ENCODE measurements at places on chromosomes 6 and 20.

GRCh38 chr20:59777814-59778575 is 155.4 kb downstream of the SYCP2 start:
- DNase-seq = no peak

- no peak for DNase-seq
Observed at GRCh38 chr6:52022675-52023074, 64.7 kb downstream of the PKHD1 start.

DNA sequence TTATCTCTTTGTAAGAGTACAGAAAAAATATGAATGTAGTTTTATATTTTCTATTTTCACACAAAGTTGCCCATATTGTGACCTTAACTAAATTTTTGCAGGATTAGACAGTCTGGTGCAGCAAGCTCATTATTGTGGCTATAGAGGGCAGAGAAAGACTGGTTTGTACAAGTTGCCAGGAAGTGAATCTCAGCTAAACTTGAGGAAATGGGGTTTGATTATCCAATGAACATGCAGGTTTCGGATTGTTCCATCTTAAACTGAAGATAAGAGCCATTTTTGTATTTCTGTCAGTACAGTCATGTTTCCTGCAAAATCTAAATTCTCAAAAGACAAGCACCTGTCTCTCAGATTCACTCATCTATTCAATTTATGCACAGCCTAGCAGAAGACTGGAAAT is 390.9 kb downstream of the MMUT start:
- DNase-seq = no peak

- DNase-seq = no peak
Observed at GRCh38 chr6:146056506-146056905, 27.6 kb downstream of the GRM1 start.

DNA sequence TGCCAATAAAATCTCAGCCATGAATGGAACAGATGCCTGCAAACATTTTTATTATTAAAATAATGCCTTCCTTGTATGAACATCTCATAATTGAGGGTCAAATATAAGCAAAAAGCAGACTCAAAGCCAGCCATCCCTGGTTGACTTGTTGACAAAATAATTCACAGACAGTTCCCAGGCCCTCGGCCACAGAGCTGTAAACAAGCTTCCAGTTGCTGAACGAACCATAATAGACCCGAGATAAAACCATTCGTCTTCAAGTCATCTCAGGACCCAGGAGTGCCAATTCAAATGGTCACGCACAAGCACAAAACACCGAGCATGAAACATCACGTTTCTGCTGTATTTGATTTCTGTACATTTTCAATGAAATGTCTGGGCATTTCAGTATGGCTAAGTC is 113.3 kb upstream of the CDYL start:
- no peak for DNase-seq

DNA sequence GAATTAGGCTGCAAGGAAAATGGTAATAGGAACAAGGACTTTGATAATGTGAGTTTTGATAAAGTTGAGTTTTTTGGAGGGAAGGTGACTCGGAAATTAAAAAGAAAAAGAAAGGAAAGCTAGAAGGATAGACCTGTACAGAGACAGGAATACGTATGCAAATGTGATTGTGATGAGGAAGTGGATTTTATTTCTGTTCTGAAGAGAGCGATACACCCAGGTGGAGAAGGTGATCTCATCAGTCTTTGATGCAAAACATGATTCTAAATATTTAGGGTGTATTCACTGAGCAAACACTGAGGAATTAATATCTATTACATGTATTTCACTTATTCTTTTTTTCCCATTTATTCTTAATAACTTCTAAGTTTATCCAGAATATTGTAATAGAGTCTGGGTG is 9.2 kb upstream of the PLEKHG1 start:
- DNase-seq = no peak

DNA sequence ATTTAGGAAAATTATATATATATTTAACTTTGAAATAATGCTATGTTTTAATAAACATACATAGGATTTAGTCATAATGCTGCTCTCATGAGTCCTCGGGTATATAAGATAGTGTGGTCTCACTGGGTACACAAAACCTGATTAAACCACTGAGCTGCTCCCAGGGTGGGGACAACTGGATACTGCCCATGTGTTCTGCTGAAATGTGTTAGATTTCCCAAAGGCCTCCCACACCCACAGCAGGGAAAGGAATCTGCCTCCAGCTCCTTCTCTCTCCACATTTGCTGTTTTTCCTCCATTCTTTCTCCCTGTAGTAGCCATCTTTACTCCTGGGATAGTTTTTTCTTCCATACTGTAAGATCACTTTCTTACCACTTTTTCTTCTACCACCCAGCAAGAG is 69.2 kb upstream of the TRAF3IP2 start:
- no peak for DNase-seq

DNA sequence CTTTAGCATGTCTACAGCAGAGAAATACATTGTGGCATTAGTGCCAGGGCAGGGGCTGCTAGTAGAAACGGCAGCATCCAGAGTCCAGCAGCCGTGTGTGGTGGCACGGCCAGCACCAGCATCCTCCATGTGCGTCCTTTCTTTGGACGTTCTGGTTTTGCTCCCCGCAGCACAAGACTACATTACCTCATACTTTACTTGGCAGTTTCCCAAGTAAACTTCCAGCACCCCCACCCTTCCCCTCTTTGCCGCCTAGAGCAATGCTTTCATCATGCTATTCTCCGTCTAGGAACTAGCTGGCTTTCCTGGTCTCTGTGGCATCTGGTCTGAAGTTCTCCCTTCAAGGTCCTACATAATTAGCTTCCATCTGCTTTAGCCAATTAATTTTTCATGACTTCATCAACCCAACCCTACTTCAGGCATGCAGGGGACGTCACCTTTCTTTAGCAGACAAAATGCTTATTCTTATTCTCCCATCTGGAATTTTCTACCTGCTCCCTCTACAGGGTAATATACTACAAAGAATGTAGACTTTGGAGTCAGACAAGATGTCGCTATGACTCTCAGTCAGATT is 67.6 kb downstream of the BLOC1S5 start:
- DNase-seq = no peak

- no peak for DNase-seq
Observed at GRCh38 chr6:13807696-13808095, 6.7 kb downstream of the MCUR1 start.

GRCh38 chr6:139588734-139589593 is 214.5 kb upstream of the CITED2 start:
- peak; percentile 38 for DNase-seq

GRCh38 chr6:108751851-108752732 is 96.1 kb upstream of the ARMC2 start:
- DNase-seq = no peak

- no peak for DNase-seq
Observed at GRCh38 chr6:80329496-80329895, 223.0 kb downstream of the BCKDHB start.

GRCh38 chr6:27882624-27883023 is 29.6 kb downstream of the OR2B2 start:
- no peak for DNase-seq
